Activated CD4-positive, alpha-beta T cell treated with anti-CD3 and anti-CD28 coated beads for 4 hours (primary cell): ENCODE measurements at places on chromosomes 2 and 18.

DNA sequence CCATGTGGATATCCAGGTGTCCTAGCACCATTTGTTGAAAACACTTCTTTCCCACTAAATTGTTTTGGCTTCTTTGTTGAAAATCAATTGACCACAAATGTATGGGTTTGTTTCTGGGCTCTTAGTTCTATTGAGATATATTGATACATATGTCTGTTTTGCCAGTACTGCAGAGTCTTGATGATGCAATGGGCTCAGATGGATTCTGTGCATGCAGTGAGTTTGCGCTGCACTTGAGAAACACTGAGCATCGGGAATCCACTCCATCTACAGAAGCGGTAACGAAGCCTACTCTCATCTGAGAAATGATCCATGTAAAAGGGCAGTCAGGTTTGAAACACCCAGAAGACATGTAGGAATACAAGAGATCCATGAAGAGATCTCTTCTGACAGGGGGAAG lies 21.9 kb upstream of the DNAJC10 start:
- no peak for DNase-seq

GRCh38 chr2:233096006-233096405 lies 35.9 kb downstream of the INPP5D start:
- DNase-seq: no peak

GRCh38 chr2:46340740-46341420 lies 43.7 kb downstream of the EPAS1 start:
- DNase-seq: no peak

GRCh38 chr2:35468245-35468644 lies 887.3 kb upstream of the CRIM1 start:
- DNase-seq: no peak

- no peak for DNase-seq
Observed at GRCh38 chr18:56997200-56997599, 149.7 kb upstream of the BOD1L2 start.
